ENCODE measurements at places on chromosomes 16 and 17.

GRCh38 chr17:41322094-41322902 is 6.8 kb upstream of the KRTAP17-1 start:
- DNase-seq: peak; percentile 11

DNA sequence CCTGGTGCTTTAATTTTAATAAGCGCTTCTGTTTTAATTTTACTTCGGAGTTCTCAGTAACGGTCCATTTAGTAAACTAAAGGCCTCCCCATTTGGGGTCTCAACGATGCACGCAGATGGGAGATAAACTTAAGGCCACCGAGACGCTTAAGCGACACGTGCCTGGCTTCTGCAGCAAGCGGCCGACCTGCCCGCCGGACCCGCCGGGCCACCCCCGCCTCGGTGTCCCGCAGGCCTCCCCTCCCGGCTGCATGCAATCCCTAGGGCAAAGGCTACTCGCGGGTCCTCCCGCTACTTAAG is 592 bp downstream of the GCSH start:
- no peak for DNase-seq

GRCh38 chr16:79810449-79811189 is 210.1 kb upstream of the MAF start:
- no peak for DNase-seq

- DNase-seq: no peak
Measured at GRCh38 chr17:3923466-3924190, 7.4 kb upstream of the P2RX1 start.
